GM12878 (cell line): ENCODE measurements at places on chromosomes 16 and 17. TPM values are rescaled to one million over a fixed set of nuclear protein-coding genes. Genes with fewer than 3 reads are reported as not detected.

GRCh38 chr16:48956620-48957019, 325.0 kb downstream of the CBLN1 start:
- H3K36me3 ChIP-seq = no peaks in the 10 kb centered on the region
- no peak for DNase-seq
- no peaks in the 10 kb centered on the region for H3K4me1 ChIP-seq
- H3K27me3 ChIP-seq = no peaks in the 10 kb centered on the region
- H3K4me3 ChIP-seq = no peak overlapping the region
- no peak overlapping the region for H3K27ac ChIP-seq

- DNase-seq = no peak
- no peaks in the 10 kb centered on the region for H3K4me1 ChIP-seq
- no peaks in the 10 kb centered on the region for H3K27me3 ChIP-seq
- H3K36me3 ChIP-seq = no peaks in the 10 kb centered on the region
Measured at GRCh38 chr17:65385726-65386125, 175.7 kb downstream of the AXIN2 start.

The RUNDC3A gene
- 0.17 TPM in 1 of 2 replicates, not detected in the other for polyA plus RNA-seq

DNA sequence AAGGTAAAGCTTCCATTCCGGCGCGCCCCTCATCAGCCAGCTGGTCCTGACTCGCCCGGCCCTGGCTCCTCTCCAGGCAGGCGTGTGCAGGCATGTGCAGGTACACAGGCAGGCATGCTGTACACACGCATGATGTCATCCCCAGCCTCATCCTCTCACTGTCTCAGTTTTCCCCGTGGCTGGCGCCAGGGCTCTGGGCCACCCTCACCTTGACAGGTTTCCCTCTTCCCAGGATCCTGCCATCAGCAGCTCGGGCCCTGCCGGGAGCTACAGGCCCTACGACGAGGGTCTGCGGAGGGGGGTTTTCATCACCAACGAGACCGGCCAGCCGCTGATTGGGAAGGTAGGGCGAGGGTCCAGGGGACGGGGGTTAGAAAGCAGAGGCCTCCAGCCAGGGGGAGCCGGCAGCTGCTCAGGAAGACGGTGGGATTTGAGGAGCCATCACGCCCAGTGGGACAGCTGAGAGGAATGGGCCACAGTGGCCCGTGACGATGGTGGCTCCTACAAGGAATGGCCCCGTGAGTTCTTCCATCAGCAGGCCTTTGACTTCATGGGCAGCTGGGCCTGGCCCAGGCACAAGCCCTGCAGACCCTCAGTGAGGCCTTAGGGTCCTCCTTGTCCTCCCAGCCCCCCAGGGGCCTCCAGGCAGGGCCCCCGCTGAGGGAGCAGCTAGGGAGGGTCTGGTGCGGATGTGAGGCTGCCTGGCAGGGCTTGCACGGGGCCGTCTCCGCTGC, 8.5 kb downstream of the GAA start:
- H3K4me1 ChIP-seq = no peaks in the 10 kb centered on the region
- H3K4me3 ChIP-seq = no peak overlapping the region
- no peak overlapping the region for H3K27ac ChIP-seq
- H3K36me3 ChIP-seq = no peaks in the 10 kb centered on the region
- DNase-seq = no peak

- no peak overlapping the region for H3K4me3 ChIP-seq
- H3K27ac ChIP-seq = no peak overlapping the region
- no peaks in the 10 kb centered on the region; the same call in 1 of the 2 replicates for H3K27me3 ChIP-seq
Measured at GRCh38 chr16:65118871-65119270, 3.0 kb downstream of the CDH11 start.

GRCh38 chr17:13996748-13997147, 72.6 kb upstream of the COX10 start:
- H3K27me3 ChIP-seq = no peaks in the 10 kb centered on the region
- no peaks in the 10 kb centered on the region for H3K4me1 ChIP-seq
- no peak overlapping the region for H3K27ac ChIP-seq
- H3K36me3 ChIP-seq = no peaks in the 10 kb centered on the region

- DNase-seq = no peak
- H3K27me3 ChIP-seq = no peaks in the 10 kb centered on the region; the same call in 1 of the 2 replicates
- no peak overlapping the region for H3K27ac ChIP-seq
- no peaks in the 10 kb centered on the region for H3K4me1 ChIP-seq
Measured at GRCh38 chr17:55530064-55530463, 18.8 kb upstream of the SMIM36 start.

- peaks cover 26% of the 10 kb centered on the region for H3K36me3 ChIP-seq
- DNase-seq = peak; percentile 40
- no peaks in the 10 kb centered on the region for H3K27me3 ChIP-seq
- H3K27ac ChIP-seq = peak within 1 kb of the TSS; percentile 92
- H3K4me3 ChIP-seq = peak within 1 kb of the TSS; percentile 96
- H3K4me1 ChIP-seq = peaks cover 12% of the 10 kb centered on the region
Measured at GRCh38 chr17:51166198-51166986, at the start of gene NME2. TSS of gene NME2 (plus strand) at chr17:51166411. CDS start at chr17:51166831, 420 bp downstream.

GRCh38 chr16:86512301-86512859, 2.1 kb downstream of the FOXF1 start:
- H3K4me3 ChIP-seq = no peak overlapping the region
- H3K4me1 ChIP-seq = no peaks in the 10 kb centered on the region; the same call in 1 of the 2 replicates
- no peak overlapping the region for H3K27ac ChIP-seq
- no peaks in the 10 kb centered on the region for H3K36me3 ChIP-seq
- DNase-seq = no peak
- H3K27me3 ChIP-seq = peaks cover 20% of the 10 kb centered on the region

- peak overlapping the region; percentile 68 for H3K4me3 ChIP-seq
- H3K36me3 ChIP-seq = peaks cover 1% of the 10 kb centered on the region; the same call in 1 of the 2 replicates
- peaks cover 27% of the 10 kb centered on the region for H3K4me1 ChIP-seq
- H3K27ac ChIP-seq = peak overlapping the region; percentile 69
- H3K27me3 ChIP-seq = no peaks in the 10 kb centered on the region
Measured at GRCh38 chr16:324451-325334, 27.8 kb downstream of the AXIN1 start.

The ECI1 gene
- 80.7 and 82.1 TPM in 2 replicates for polyA plus RNA-seq

GRCh38 chr17:17506893-17507464, 10.8 kb upstream of the RASD1 start:
- no peaks in the 10 kb centered on the region for H3K4me1 ChIP-seq
- no peak for DNase-seq
- H3K27me3 ChIP-seq = no peaks in the 10 kb centered on the region
- no peaks in the 10 kb centered on the region for H3K36me3 ChIP-seq

- no peaks in the 10 kb centered on the region for H3K27me3 ChIP-seq
- no peak overlapping the region for H3K4me3 ChIP-seq
- no peak for DNase-seq
- no peak overlapping the region for H3K27ac ChIP-seq
- H3K4me1 ChIP-seq = no peaks in the 10 kb centered on the region
Measured at GRCh38 chr17:45732926-45733505, 51.1 kb upstream of the CRHR1 start.

DNA sequence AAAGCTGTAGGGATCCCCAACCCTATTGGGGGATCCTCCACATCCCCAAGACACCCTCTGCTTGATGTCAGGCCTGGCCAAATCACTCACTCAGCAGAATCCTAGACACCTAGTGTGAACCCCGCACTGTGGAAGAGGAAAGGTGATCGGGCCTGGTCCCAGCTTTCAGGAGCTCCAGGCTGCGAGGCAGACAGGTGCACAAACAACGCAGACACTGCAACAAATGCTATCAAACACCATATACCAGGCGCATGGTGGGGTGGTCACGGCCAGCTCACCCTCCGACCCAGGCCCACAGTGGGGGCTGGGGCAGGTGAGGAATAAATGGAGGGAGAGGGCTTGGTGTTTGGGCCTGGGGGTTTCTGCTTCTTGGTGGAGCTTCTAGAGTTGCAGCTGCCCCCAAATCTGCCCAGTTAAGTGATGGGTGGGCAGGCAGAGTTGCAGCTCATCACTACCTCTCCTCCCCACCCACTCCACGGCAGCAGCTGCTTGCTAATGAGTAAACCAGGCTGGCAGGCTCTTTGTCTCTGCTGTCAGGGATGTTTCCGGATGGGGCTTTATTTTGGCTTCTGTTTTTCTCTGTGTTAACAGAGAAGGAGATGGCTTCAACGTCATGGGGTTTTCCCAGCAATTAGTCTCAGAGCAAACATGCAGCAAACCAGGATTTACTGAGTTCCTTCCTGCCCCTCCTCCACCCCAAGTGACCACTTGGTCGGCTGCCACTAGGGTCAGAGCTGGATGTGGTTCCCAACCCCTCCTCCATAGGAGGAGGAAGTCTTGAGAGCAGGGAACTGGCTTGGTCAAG, 46.6 kb downstream of the PECAM1 start:
- DNase-seq = no peak

DNA sequence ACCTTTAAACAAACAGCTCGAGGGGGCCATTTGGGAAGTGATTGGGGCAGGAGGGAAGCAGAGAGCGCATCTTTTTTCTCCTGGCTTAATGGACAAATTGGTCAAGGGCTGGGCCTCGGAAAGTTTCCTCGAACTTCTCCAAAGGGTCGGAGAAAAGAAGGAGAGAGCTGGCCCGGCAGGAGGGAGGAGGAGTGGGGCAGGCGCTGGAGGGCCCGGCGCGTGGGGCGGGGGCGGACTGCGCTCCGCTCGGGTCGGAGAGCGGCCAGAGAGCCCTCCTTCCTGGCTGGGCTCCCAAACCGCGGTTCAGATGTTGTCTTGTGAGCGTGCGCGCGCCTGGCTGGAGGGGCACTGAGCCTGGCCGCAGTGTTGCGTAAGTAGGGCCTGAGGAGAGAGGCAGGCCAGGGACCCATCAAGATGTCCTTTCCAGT, 1.2 kb downstream of the MMP2 start:
- H3K4me3 ChIP-seq = no peak overlapping the region
- DNase-seq = no peak
- no peaks in the 10 kb centered on the region for H3K4me1 ChIP-seq
- no peaks in the 10 kb centered on the region for H3K36me3 ChIP-seq
- no peaks in the 10 kb centered on the region; the same call in 1 of the 2 replicates for H3K27me3 ChIP-seq
- no peak overlapping the region for H3K27ac ChIP-seq

DNA sequence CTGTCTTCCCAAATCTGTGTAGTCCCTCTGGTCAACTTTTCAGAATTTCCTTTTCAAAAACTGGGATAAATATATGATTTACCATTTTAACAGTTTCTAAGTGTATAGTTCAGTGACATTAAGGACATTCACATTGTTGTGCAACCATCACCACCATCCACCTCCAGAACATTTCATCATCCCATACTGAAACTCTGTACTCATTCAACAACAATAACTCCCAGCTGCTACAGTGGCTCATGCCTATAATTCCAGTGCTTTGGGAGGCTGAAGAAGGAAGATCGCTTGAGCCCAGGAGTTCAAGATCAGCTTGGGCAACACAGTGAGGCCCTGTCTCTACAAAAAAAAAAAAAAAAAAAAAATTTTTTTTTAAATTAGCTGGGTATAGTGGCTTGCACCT, 131.0 kb downstream of the AATF start:
- no peak for DNase-seq
- H3K27ac ChIP-seq = no peak overlapping the region
- no peaks in the 10 kb centered on the region for H3K4me1 ChIP-seq
- no peaks in the 10 kb centered on the region for H3K27me3 ChIP-seq
- H3K36me3 ChIP-seq = no peaks in the 10 kb centered on the region

DNA sequence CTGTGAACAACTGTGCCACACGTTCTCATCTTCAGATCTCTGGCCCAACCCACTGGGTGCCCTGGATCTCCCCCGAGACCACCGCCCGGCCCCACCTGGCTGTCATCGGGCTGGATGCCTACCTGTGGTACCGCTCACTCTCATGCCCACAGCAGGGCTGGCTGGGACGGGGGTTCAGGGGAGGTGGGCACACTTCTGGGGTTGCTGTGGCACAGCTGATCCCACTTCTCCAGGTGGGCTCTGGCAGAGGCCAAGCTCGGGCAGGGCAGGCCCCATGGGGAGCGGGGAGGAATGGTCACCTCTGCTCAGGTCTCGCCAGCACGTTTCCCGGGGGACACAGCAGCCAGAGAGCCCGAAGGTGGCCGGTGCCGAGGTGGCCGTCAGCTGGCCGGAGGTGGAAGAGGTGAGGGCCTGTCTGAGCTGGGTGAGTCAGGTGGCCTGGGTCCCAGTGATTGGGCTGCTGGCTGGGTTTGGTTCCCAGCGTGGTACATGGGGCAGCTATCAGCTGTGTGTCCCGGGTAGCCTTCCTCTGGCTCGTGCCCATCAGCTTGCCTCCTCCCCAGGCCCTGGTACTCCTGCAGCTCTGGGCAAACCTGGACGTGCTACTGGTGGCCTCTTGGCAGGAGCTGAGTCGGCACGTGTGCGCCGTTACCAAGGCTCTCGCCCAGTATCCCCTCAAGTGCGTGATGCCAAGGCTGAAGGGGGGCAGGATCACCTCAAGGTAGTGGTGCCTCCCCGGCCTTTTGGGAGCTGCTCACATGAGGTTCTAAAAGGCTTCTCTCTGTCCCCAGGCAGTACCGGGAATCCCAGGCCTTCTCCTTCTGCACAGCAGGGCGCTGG, 2.3 kb upstream of the MRPS34 start:
- no peaks in the 10 kb centered on the region for H3K36me3 ChIP-seq
- H3K27ac ChIP-seq = no peak overlapping the region
- peaks cover 14% of the 10 kb centered on the region for H3K4me1 ChIP-seq
- no peaks in the 10 kb centered on the region for H3K27me3 ChIP-seq
- 0 out of 2 replicates have a peak overlapping the region, but pooled peaks have one; percentile 100 for H3K4me3 ChIP-seq

- no peak overlapping the region for H3K4me3 ChIP-seq
- H3K27me3 ChIP-seq = no peaks in the 10 kb centered on the region
- DNase-seq = no peak
- no peak overlapping the region for H3K27ac ChIP-seq
- no peaks in the 10 kb centered on the region for H3K36me3 ChIP-seq
Measured at GRCh38 chr17:28783161-28783560, 39.4 kb downstream of the TRAF4 start.

DNA sequence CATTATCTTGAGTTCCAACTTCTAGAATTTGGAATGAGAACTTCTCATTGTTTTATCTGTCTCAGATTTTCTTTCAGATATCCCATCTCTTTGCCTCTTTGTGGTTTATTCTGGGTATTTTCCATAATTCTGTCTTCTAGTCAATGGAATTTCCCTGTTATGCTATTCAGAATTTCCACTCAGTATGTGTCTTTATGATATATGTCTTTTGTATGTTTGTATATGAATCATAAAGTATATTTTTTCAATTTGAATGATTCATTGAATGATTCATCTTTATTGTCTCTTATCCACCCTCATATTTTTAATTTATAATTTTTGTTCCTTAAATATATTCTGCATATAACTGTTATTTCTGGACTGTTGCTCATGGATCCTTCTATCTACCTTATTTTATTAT, 729.7 kb upstream of the GOT2 start:
- H3K4me3 ChIP-seq = no peak overlapping the region
- H3K4me1 ChIP-seq = no peaks in the 10 kb centered on the region
- no peaks in the 10 kb centered on the region for H3K27me3 ChIP-seq
- DNase-seq = no peak

The MYCBPAP gene
- 1.1 and 1.8 TPM in 2 replicates for polyA plus RNA-seq

The AOC3 gene
- 0.19 TPM in 1 of 2 replicates, not detected in the other for polyA plus RNA-seq

The TP53TG3 gene
- not detected in 2 replicates for polyA plus RNA-seq

The PRRT2 gene
- 0.09 and 0.11 TPM in 2 replicates for polyA plus RNA-seq

The VMO1 gene
- polyA plus RNA-seq = not detected in 2 replicates

DNA sequence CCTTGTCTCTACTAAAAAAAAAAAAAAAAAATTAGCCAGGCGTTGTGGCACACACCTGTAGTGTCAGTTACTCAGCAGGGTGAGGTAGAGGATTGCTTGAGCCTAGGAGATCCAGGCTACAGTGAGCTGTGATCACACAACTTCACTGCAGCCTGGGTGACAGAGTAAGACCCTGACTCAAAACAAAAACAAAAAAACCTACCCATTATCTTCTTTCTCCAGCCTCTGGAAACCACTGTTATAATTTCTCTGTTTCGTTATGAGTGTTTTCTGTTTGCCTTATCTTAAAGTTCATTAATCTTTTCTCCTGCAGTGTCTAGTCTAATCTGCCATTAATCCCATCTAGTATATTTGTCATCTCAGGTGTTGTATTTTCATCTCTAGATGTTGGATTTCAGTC, 18.6 kb upstream of the CLTC start:
- no peak for DNase-seq
- H3K36me3 ChIP-seq = peaks cover 7% of the 10 kb centered on the region; the same call in 1 of the 2 replicates
- peaks cover 9% of the 10 kb centered on the region for H3K4me1 ChIP-seq
- H3K27me3 ChIP-seq = no peaks in the 10 kb centered on the region
